ENCODE measurements at places on chromosomes 6 and 20. TPM values are rescaled to one million over a fixed set of nuclear protein-coding genes. Genes with fewer than 3 reads are reported as not detected.

PBOV1 gene
- total RNA-seq: not detected

SYCP2L gene
- 0.99 TPM for total RNA-seq

PYGB gene
- total RNA-seq: 67.8 TPM

GUCA1A gene
- total RNA-seq: not detected

B3GALT4 gene
- total RNA-seq: 0.49 TPM

LKAAEAR1 gene
- 5.0 TPM for total RNA-seq

PSMB9 gene
- 96.5 TPM for total RNA-seq

ZBP1 gene
- not detected for total RNA-seq

CST5 gene
- not detected for total RNA-seq

EEF1A2 gene
- 62.5 TPM for total RNA-seq

MATN4 gene
- total RNA-seq: not detected

SMOC2 gene
- 1.7 TPM for total RNA-seq

GJA10 gene
- total RNA-seq: not detected

FAM217A gene
- total RNA-seq: not detected

GINS1 gene
- 12.7 TPM for total RNA-seq

GRCh38 chr6:140388815-140389214 is 1014.4 kb upstream of the CITED2 start:
- DNase-seq: no peak

GRCh38 chr20:50293284-50294139 is 102.9 kb downstream of the CEBPB start:
- no peak for DNase-seq

DNA sequence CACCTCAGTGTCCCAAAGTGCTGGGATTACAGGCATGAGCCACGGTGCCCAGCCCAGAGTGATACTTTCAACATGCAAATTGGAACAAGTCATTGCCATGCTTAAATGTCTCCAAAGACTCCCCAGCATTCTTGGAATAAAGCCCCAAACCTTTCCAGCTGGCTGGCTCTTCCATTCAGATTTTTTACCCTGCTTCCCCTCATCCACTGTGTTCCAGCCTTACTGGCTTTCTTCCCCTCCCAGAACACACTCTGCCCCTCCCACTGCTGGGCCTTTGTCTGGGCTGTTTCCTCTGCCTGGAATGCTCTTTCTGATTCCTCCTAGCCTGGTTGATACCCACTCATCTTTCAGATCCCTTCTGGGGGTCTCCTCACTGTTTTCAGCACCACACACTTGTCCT is 40.1 kb upstream of the NNAT start:
- DNase-seq: no peak

- no peak for DNase-seq
Observed at GRCh38 chr6:112912416-112913101, 565.4 kb downstream of the RFPL4B start.

DNA sequence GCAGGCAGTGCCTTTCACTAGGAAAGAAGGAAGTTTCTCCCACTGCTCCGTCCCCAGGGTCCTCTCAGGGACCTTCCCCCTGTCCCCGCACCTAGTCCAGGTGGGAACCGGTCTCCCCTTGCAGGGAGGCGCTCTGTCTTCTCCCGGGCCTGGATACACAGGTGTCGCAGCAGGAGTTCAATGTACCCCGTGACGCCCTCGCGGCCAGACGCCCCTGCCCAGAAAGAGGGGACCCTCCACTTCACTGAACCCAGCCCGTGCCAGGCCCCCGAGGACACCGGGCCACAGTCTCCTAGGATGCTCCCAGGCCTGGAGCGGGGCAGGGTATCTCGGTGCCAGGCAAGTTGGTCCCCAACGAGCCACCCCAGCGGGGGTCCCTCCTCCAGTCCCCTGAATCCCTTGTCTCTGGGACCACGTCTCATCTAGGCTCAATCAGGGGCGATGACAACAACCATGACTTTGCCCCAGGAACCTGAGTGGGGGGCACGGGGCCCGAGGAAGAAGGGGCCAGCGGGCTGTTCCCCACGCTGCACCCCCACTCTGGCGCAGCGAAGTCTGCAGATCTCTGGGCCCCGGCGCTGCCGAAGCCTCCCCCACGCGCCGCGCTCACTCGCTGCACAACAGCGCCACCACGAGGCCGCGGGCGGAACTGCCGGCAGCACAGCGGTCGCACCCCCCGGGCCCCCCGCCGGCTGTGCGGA is 103.0 kb downstream of the EDN3 start:
- peak; percentile 39 for DNase-seq

- no peak for DNase-seq
Observed at GRCh38 chr20:61569825-61570224, 317.8 kb downstream of the CDH4 start.

DNA sequence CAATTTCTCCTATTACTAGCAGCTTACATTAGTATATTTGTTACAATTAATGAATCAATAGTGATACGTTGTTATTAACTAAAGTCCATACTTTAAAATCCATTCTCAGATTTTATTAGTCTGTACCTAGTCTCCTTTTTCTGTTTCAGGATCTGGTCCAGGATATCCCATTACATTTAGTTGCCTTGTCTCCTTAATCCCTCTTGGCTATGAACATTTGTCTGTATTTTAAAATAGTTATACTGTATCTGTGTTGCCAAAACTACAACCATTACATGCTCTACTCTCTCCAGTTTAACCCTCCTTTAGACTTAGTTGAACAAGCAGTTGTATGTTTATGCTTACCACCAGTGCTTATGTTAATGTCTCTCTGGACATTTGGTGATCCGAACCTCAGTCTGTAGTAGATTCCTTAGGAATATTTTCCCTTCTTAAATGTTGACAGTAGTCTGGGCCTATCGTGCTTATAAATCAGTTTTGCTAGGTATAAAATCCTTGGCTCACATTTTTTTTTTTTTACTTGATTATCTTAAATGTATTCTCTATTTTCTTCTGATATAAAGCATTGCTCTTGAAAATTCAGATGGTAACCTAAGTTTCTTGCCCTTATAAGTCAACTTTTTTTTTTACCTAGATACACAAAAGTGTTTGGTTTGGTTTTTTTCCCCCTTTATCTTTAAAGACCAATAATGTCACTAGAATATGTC is 12.2 kb downstream of the ALDH5A1 start:
- no peak for DNase-seq

GRCh38 chr6:102340311-102340710 is 946.8 kb downstream of the GRIK2 start:
- no peak for DNase-seq

DNA sequence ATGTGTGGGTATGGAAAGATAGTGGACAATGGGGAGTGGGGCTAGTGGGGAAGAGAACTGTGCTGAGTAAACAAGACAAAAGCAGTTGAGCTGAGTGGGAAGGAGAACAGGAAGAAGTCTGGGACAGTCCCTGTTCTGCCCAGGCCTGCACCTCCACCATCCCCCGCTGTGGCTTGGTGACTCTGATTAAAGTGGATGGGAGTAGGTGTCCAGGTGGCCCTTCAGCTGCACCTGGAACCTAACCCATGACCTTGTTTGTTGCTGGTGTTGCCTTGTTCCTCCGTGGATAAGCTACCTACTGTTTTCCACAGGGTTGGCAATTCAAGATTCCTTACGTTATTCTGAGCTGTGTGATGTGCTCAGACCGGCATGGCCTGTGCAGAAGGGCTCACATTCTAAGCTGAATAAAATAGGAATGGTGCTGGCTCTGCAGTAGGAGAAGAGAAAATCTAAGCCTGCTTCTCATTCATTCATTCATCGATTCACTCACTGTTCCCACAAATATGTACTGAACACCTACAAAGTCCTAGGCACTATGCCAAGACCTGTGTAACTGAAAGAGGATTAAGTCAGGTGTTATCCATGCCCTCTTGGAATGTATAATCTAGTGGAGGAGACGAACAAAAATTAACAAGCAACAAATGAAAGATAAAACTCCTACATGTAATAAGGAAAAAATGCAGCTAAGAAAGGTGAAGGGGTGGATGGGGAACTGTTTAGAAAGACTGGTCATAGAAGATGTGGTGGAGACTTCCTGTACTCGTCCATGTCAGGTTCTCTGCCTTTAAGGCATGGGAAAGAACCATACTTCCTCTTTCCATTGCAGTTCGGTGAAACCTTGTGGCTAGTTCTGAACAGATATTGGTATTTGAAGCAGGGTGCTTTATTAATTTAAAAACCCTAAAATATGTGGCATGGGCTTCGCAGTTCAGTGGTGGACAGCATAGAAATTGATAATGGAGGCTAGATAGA is 10.1 kb upstream of the CALHM6 start:
- DNase-seq: no peak

- DNase-seq: no peak
Observed at GRCh38 chr20:64238115-64238825, 17.3 kb upstream of the PCMTD2 start.

DNA sequence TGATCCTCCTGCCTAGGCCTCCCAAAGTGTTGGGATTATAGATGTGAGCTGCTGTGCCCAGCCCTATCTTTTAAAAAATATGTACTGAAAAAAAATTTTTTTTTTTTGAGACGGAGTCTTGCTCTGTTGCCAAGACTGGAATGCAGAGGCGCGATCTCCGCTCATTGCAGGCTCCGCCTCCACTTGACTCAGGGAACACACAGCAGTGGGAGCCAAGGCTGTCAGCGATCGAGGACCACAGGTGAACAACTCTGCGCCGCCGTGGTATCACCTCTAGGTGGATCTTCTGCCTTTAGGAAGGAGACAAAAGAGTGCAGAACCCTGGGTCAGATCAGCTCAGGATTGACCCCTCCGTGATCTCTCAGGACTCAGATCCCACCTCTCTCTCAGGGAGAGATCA is 13.7 kb downstream of the RAET1E start:
- no peak for DNase-seq

DNA sequence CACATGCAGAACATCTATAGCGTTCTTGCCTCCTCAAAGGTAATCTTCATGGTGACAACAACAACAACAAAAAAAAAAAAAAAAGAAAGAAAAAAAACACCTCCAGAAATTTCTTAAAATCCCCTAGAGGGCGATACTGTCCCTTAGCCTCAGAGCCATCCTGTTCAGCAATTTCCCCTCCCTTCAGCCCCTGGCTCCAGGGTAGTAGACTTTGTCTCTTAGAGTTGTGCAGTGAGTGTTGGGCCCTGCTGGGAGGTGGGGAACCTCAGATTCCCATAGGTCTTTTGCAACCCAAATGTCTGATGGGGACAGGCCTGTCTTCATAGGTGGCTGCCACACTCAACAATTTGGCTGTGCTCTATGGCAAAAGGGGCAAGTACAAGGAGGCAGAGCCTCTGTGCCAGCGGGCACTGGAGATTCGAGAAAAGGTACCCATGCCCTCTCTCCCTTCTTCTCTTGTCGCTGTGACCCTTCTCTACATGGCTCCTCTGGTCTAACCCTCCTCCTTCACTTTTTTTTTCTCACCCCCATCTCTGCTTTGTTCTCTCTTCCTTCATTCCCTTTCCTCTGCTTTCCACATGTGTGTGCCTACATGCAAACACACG is 6.0 kb upstream of the PTK7 start:
- DNase-seq: no peak

DNA sequence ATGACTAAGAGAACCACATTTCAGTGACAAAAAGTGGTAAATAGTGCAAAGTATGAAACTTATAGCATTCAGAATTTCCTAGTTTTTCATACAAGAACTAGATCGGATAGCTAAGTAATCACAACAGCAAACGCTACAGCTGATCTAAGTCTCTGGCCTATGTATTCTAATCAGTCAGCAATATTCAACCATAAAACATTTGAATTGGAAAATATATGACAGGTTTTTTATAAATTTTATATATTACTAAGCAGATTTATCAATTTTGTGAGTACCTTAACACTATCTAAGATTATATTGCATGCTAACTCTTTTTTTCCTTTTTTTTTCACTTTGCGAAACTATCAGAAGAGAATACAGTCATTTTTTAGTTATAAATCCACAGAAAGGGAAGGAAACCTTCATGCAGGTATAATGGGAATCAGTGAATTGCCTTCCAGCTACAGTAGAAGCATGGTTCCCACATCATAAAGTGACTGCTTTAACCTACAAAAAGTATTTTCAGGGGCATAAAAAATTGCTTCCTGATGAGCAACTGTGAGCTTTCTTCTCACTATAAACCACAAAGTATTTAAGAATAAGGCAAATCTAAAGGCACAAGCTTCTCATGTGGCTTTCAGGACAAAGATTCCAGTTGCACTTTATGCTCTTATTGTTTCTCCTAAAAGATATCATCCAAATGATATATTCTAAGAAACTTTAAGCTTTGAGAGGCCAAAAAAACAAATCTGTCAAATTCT is 74.0 kb upstream of the GJE1 start:
- DNase-seq: no peak

GRCh38 chr6:31304683-31305082 is 32.8 kb upstream of the HLA-C start:
- DNase-seq: peak; percentile 30

DNA sequence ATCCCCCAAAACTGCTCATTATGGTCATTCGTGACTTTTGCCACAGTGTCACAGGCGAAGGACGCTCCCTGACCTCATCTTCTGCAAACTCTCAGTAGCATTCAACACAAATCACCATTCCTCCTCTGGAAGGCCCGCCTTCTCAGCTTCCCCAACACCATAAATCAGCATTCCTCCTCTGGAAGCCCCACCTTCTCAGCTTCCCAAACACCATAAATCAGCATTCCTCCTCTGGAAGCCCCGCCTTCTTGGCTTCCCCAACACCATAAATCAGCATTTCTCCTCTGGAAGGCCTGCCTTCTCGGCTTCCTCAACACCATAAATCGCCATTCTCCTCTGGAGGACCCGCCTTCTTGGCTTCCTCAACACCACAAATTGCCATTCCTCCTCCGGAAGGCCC is 288.0 kb upstream of the AGPAT4 start:
- DNase-seq: no peak

DNA sequence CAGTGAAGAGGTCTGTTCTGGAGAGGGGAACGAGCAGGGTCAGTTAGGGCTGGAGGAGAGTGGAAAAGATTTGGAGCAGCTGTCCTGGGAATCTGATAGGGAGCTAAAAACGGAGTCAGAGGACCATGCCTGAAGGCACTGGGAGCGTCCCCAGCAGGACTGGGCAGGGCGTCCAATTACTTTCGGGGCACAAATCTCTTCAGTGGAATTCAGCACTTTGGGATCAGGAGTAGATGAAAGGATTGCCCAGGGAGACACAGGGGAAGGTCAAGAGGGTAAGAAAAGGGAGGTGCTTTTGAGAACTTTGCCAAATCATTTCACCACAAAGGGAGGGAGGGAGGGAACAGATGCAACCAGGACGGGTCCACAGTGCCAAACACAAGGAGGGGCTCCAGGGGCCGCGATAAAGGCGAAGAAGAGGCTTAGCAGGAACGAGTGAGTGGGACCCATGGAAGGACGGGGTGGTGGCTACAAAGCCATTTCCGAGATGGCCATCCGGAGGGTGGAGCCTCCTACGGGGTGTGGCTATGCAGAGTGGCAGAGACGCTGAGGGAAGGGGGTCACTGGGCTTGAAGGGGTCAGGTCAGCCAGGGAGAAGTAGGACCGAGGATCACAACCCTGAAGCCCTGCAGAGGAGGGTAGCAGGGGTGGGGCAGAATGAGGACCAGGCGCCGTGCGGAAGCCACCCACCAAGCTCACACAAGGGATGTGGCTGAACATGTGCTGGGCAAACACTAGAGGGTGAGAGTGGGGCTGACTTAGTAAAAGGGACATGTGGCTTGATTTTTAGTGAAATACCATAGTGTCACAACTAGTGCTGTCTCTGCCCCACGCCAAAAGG is 180.0 kb upstream of the RREB1 start:
- DNase-seq: no peak

GRCh38 chr6:37548067-37548674 is 48.5 kb upstream of the CCDC167 start:
- DNase-seq: peak; percentile 51

Measured in MG63 (cell line).